Stimulated activated CD4-positive, alpha-beta T cell treated with anti-CD3 and anti-CD28 coated beads, Interleukin-1b, Interleukin-23, amount 100 ng/mL, for 24 hours (primary cell): ENCODE measurements at places on chromosomes 6 and 20.
A peak's percentile ranks its signal among the peaks of the same experiment; 100 is the strongest.

- no peak for DNase-seq
These were observed 3.3 kb downstream of the SUN5 start for GRCh38 chr20:33000802-33001466.

DNA sequence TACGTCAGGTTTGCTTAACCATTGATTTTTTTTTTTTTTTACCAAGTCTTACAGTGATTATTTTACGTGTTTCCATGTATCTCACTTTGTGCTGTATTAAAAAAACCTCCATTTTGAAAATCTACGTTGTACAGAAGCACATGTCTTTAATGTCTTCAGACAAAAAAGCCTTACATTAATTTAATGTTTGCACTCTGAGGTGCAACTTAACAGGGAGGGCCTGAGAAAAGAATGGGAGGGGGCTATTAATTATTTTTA lies 8.4 kb downstream of the LOC128125822 start:
- no peak for DNase-seq

- DNase-seq, result no peak
These were observed 74.7 kb upstream of the RUNX2 start for GRCh38 chr6:45253453-45253852.

- no peak for DNase-seq
These were observed 78.1 kb downstream of the INSM1 start for GRCh38 chr20:20446001-20446400.

DNA sequence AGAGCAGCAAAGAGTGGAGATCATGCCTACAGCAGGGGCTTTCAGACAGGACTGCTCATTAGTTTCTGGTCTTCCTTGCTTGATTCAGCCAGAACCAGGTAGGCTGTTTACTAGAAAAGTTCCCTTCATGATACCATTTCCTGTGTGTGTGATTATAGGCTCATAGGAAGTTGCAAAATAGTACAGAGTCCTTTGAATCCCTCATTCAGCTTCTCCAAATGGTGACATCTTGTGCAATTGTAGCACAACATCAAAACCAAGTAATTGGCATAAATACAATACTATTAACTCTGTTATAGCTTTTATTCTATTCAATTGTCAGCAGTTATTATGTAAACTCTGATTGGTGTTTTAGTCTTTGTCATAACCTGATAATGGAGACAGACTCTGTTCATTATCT lies 347.3 kb upstream of the CDH4 start:
- no peak for DNase-seq

DNA sequence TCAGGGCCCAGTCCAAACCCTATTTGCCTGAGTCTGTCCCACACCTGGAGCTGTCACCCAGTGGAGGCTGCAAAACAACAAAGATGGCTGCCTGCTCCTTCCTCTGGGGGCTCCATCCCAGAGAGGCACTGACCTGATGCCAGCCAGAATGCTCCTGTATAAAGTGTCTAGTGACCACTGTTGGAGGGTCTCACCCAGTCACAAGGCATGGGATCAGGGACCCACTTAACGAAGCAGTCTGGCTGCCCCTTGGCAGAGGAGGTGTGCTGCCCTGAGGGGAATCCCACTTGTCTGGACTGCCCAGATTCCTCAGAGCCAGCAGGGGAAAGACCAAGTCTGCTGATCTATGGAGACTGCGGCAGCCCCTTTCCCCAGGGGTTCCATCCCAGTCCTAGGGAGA lies 241.6 kb downstream of the CDH26 start:
- DNase-seq, result no peak

DNA sequence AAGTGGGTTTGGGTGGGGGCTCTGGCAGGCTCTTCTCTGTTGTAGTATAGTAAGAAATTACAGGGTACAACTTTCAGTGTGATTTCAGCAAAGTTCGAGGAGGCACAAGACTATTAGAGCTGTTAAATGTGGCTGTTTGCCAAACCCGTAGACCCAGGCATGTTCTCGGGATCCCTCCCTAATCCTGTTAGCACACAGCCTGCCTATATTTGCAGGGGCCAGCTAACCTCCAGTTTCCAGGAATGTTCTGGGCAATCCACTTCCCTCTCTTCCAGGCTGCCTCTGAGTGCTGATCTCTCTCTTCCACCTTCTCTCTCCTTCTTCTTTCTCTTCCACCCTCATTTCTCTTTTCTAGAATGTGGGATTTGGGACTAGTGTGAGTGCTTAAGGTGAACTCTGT lies 34.8 kb upstream of the ZFP64 start:
- DNase-seq, result no peak

DNA sequence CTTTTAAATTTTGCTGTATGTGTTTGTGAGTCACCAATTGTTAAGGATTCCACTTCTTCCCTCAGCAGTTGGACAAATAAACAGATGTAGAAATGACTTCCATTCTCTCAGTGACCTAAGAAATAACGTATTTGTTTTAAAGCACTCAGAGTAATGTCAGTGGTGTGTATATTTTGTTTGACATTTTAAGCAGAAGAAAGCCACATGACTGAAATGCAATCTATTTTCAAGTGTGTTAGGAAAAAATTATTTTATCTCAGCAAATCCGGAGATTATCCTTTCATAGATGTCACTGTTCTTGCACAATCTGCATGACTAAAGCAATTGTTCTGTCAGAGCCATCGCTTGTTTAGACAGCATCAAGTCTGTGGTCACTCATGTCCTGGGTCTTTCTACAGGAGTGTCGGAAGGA lies 77.1 kb downstream of the JAG1 start:
- DNase-seq, result no peak

- DNase-seq, result no peak
These were observed 144.2 kb downstream of the TTLL2 start for GRCh38 chr6:167469101-167469500.

DNA sequence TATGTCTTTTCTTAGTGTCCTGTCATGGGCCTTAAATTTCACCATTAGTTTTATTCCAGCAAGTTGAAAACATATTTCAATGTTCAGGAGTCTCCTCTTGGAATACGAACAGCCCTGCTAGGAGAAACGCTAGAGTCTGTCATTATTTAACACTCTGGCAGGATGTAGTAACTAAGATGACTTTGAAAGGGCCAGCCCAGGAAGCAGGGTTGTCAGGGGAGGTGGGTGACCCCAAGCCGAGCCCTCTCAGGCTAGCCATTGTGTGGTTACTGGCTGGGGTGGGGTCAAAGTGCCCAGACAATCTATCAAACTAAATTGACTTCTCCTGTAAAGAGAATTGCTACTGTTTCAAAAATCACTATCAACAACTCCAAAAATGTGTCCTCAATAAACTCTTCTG lies 67.8 kb downstream of the LY86 start:
- DNase-seq, result no peak

GRCh38 chr20:7437311-7437710 lies 502.9 kb downstream of the HAO1 start:
- DNase-seq, result no peak

- DNase-seq, result no peak
These were observed 129.7 kb upstream of the AHI1 start for GRCh38 chr6:135627092-135627715.

DNA sequence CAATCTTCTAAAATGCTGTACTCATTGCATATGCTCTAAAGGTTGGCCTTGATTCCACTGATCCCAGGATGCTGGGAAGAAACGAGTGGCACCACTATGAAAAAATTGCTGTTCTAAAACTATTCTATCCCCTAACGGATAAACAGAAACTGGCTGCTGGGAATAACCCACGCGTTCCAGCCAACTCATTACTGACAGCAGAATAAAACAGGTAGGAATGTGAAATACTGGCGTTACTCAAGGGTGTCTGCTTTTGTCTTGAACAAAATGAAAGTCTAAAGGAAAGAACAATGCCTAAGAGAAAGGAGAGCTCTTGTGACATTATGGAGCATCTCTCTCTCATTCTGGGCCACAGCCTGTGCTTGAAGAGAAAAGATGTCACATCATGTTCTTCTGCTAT lies 26.1 kb downstream of the GPR63 start:
- no peak for DNase-seq

- DNase-seq, result no peak
These were observed 4.9 kb downstream of the VSTM2L start for GRCh38 chr20:37907677-37908401.

GRCh38 chr6:34524499-34524898 lies 31.6 kb downstream of the SPDEF start:
- no peak for DNase-seq

GRCh38 chr6:37433657-37434271 lies 743 bp downstream of the CMTR1 start:
- peak; percentile 5 for DNase-seq

GRCh38 chr6:45003961-45004360 lies 324.2 kb upstream of the RUNX2 start:
- DNase-seq, result no peak

DNA sequence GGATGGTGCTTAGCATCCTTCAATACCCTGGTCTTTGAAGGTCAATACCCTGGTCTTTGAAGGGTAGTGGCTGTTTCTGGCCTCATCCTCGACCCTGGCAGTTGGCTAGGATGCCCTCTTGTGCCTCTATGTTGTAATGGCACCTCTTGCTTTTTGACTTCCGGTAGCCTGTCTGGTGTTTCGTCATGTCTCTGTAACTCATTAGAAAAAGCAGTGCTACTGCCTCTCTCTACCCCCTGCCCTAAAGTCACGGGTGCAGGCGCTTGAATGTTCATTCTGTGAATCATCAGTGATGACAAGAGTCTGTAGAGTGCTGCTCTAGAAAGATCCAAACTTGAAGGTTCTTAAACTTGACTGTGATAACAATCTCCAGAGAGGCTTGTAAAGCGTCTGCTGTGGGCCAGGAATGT lies 28.3 kb downstream of the RSPO4 start:
- no peak for DNase-seq

DNA sequence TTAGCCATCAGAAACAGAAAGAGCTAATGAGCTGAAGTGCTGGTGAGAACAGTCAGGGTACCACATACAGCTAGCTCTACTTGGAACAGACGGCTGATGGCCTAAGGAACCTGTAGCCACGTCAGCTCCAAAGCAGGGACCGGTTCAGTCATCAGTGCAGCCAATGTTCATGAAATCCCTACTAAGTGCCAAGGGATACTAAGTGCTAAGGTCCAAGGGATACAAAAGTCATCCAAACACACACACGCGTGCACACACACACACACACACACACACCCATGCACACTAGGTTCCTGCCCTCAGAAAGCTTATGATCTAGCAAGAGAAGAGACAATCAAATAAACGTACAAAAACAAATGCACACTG lies 53.6 kb downstream of the MAP3K5 start:
- DNase-seq, result no peak

- DNase-seq, result no peak
These were observed 924.6 kb upstream of the GJE1 start for GRCh38 chr6:141208101-141208500.

- DNase-seq, result no peak
These were observed 5.4 kb downstream of the ADGRB3 start for GRCh38 chr6:68640491-68640835.

DNA sequence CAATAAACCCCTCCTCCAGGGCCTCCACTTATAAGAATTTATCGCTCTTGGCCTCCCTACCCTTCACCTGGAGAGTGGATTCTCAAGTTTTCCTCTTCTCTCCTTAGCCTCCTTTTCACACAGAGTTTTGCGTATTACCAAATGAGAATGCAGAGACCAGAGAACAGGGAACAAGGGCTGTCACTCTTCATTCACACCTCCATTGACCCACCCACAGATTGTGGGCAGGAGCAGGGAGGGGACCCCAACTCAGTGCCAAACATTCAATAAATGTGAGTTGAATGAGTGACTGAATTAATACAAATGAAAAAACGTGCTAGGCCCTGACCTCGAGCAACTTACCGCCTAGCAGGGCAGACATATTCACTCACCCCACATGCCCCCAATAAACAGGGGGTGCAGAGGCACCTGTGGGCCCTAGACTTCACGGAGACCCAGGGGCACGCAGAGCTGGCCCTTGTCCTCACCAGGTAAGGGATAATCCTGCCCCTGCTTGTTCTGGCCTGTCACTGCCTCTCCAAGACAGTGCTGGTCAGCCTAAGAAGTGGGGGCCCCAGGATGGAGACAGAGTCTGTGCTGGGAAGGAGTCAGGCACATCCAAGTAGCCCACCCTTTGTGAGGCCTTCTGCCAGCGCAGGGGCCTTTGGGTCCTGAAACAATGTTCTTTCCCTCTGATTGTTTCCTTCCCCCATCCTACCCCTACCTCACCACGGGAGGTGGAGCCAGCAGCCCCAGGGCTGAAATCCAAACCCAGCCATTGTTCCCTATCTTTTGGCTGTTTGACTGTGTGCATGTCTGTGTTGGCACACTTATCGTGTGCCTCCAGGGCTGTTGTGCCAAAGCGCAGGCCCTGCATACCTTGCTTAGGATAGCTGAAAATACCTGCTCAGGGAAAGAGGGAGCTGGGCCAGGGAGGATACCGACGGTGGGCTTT lies 8.4 kb upstream of the TJAP1 start:
- DNase-seq, result no peak

- no peak for DNase-seq
These were observed 65.3 kb downstream of the IRF4 start for GRCh38 chr6:456887-457286.
